ENCODE measurements at places on chromosomes 12 and 14.

DNA sequence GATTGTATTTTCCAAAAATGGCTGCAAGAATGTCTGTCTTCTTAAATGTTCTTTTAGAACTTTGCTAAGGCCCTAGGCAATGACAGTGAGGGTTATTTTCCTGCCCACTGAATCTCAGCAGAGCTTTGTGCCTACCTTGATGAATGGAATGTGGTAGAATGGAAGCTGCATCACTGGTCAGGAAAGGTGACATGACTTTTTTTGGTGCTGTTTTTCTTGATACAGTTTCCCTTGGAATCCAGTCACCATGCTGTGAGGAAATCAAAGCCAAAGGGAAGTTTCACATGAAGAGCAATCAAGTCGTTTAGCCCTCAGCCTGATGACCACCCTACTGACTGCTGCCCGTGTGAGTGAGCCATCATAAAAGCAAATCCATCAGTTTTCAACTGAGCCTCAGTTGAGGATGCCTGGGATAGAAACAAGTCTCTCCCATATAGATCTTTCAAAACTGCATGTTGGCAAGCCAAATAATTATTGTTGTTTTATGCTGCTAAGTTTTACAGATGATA, 886.0 kb upstream of the FBXO33 start:
- no peak for DNase-seq

DNA sequence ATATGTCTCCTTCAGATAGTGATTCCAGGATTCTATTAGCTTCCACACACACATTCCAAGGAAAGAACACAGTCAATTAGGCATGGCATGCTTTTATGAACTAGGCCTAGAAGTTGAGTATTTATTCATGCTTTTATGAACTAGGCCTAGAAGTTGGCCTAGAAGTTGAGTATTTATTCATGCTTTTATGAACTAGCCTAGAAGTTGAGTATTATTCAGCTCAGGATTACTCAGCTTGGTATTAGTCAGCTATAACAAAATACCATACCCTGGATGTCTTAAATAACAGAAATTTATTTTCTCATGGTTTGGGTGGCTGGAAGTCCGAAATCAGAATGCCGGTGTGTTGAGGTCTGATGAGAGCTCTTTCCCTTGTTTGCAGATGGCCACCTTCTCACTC, 442.7 kb upstream of the FLRT2 start:
- DNase-seq: no peak

DNA sequence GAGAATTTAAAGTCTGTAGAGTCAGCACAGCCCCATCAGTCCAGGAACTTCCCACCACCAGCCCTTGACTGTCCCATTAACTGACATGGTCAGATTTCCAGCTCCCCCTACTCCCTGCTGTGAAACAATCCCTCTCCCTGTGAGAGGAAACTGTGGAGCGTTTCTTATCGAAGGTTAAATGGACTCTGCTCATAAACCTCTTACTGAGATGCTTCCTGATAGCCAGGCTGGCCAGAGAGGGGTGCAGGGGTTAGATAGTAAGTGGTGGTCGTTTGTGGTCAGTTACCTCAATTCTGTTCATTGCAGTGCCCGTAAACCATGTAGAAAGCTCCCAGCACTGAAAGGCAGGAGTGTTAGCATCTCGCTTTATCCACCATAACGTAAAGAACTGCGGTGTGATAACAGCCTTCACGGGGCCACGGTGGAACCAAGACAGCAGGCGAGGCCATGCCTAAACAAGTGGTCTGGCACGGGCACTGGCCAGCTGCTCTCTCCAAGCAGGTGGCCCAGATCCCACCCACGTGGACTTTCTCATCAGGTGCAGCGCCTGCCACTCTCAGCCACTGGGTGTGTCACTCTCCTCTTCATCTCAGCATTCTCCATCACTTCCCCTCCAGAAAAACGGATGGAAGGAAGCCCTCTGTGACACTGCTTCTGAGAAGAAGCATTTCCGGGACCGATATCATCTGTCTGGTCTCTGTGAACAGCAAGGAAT, 102.2 kb downstream of the FBXL14 start:
- no peak for DNase-seq

GRCh38 chr12:108858311-108859074, 1.1 kb upstream of the SSH1 start:
- no peak for DNase-seq

DNA sequence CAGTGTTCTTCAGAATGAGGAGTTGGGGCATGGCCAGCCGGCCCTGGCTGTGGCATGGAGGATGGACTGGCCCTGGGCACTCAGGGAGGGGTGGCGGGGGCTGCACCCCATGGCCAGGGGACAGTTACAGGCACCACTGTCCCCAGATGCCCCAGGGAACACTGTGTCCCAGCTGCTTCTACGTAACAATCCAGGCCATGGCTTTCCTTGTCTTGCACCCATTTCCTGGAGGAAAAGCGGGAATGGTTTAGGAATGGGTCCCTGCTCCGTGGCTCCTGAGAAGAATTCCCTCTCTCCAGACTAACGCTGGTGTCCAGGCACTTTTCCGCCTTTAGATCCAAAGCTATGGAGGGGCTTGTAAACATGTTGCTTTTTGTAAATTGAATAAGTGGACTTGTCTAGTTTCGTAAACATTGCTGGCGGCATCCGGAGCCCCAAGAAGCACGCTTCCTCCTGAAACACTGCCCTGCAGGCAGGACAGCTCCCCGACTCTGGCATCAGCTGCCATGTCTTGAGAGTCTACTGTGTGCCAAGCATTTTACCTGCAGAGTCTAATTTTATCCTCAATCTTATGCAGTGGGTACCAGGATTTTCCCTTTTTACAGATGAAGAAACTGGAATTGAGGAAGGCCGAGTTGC, 238.3 kb downstream of the SLC41A2 start:
- no peak for DNase-seq

GRCh38 chr14:103195828-103196615, 72.8 kb downstream of the TNFAIP2 start:
- no peak for DNase-seq

- DNase-seq: no peak
Observed at GRCh38 chr14:62162998-62163589, 400.9 kb downstream of the SNAPC1 start.

Measured in CD4-positive, alpha-beta T cell treated with Interleukin-1 beta for 1 hour (primary cell).